ENCODE measurements at places on chromosomes 7 and 10. TPM values are rescaled to one million over a fixed set of nuclear protein-coding genes. Genes with fewer than 3 reads are reported as not detected.
A peak's percentile ranks its signal among the peaks of the same experiment; 100 is the strongest.

ARHGAP22 gene
- total RNA-seq: 21.3 TPM

CDK13 gene
- 76.8 TPM for total RNA-seq

UTF1 gene
- total RNA-seq: not detected

CALML3 gene
- total RNA-seq: not detected

GPR15LG gene
- total RNA-seq: not detected

DNA sequence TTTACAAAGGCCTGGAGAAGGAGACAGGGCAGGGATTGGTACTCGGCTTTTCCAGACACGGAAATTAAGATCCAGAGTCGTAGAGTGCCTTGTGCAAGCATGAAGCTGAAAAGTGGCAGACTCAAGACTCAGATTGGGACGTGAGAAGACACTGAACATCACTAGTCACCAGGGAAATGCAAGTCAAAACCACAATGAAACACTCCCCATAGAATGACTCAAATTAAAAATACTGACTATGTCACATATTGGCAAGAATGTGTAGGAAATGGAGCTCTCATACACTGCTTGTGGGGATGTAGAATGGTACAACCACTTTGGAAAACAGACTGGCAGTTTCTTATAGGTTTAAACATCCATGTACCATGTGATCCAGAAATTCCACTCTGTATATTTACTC is 472.0 kb downstream of the RPS24 start:
- H3K4me1 ChIP-seq: no peaks in the 10 kb centered on the region
- no peaks in the 10 kb centered on the region for H3K36me3 ChIP-seq
- H3K27me3 ChIP-seq: peaks cover 3% of the 10 kb centered on the region
- no peak overlapping the region for H3K4me3 ChIP-seq
- DNase-seq: no peak

DNA sequence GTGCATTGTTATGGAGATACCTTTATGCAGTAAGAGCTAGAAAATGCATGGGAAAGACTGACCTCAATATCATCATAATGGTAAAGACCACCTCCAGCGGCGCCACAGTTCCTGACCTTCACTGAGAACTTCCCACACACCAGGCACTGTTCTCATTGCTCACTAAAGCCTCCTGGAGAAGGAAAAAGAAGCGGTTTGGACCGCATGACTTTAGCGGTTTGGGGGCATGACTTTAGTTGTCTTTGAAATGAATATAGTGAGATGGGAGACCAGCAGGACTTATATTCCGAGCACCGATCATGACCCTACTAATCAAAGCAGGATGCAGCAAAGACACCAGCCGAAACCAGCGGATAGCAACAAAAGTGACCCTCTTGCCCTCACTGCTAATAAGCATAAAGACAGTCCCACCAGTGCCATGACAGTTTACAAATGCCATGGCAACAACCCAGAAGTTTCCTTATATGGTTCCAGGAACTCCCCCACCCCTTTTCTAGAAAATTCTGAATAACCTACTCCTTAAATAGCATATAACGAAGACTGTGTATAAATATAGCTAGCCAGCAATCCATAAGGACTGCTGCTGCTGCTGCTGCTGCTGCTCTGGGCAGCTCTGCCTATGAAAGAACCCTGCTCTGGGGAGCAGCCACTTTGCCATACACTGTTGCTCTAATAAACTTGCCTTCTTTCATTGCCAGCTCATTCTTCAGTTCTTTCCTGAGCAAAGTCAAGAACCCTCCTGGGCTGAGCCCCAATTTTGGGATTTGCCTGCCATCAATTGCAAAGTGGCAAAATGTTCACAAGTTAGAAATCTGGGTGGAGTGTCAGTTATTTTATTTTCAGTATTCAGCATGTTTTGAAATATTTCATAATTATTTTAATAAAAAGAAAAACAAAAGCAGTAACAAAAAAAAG is 694.1 kb downstream of the SUGCT start:
- no peak overlapping the region for H3K27ac ChIP-seq
- no peaks in the 10 kb centered on the region for H3K27me3 ChIP-seq
- H3K36me3 ChIP-seq: no peaks in the 10 kb centered on the region

DNA sequence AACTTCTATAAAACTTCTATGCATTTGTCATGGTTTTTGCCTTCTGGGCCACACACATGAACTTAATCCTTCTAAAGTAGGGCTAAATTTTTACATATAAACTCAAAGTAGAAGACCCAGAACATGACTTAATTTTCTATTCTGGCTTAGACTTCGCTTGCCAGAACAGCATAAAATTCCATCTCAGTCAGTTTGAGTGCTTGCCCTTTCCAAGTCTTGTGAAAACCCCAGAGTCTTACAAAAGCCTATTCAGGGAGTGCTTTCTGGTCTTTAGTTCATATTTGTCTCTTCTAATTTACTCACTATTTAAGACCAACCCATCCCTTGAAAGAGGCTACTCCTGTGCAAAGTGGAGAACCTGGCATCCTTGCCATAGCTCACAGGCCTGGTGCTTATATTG is 201.6 kb upstream of the MEOX2 start:
- H3K27me3 ChIP-seq: no peaks in the 10 kb centered on the region
- no peak overlapping the region for H3K4me3 ChIP-seq
- H3K4me1 ChIP-seq: no peaks in the 10 kb centered on the region

- H3K4me1 ChIP-seq: no peaks in the 10 kb centered on the region
- H3K27ac ChIP-seq: no peak overlapping the region
- no peaks in the 10 kb centered on the region for H3K27me3 ChIP-seq
- DNase-seq: no peak
- H3K36me3 ChIP-seq: no peaks in the 10 kb centered on the region
Observed at GRCh38 chr10:81680359-81680758, 194.6 kb upstream of the NRG3 start.

DNA sequence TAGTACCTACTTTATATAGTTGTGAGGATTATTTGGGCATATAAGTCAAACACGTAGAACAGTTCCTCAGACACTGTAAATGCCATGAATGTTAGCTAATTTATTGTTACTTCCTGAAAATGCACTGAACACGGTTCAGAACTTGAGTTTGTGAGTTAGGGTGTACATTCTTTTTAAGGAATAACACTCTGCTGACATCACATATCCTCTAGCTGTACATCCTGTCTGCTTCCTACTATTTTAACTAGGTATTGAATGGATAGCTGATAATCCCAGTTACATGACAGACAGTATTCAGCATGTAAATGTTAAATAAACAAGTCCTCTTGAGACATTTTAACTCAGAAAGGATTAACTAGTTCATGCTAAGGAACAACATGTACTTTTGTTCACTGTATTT is 16.0 kb downstream of the SAMD8 start:
- no peak overlapping the region for H3K27ac ChIP-seq
- H3K4me1 ChIP-seq: no peaks in the 10 kb centered on the region
- peaks cover 4% of the 10 kb centered on the region for H3K36me3 ChIP-seq
- no peak for DNase-seq

DNA sequence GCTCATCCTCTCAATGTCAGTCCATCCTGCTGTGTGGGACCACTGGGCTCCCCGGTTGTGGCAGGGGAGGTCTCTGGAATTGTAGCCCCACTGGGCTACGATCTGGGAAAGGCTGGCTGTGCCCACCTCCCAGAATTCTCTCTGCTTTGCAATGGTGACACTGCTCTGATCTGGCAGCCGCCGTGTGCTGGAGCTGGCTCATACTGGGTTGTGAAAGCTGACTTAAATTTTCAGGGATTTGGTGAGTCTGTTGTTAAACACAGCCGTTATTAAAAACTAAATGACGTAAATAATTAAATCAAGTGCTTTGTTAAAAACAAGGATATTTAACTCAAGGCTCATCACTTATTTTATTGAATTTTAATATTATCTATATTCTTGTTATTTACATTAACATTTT is 160.0 kb downstream of the TAX1BP1 start:
- no peak for DNase-seq
- no peaks in the 10 kb centered on the region for H3K27me3 ChIP-seq
- H3K4me3 ChIP-seq: no peak overlapping the region
- no peak overlapping the region for H3K27ac ChIP-seq
- no peaks in the 10 kb centered on the region for H3K36me3 ChIP-seq

DNA sequence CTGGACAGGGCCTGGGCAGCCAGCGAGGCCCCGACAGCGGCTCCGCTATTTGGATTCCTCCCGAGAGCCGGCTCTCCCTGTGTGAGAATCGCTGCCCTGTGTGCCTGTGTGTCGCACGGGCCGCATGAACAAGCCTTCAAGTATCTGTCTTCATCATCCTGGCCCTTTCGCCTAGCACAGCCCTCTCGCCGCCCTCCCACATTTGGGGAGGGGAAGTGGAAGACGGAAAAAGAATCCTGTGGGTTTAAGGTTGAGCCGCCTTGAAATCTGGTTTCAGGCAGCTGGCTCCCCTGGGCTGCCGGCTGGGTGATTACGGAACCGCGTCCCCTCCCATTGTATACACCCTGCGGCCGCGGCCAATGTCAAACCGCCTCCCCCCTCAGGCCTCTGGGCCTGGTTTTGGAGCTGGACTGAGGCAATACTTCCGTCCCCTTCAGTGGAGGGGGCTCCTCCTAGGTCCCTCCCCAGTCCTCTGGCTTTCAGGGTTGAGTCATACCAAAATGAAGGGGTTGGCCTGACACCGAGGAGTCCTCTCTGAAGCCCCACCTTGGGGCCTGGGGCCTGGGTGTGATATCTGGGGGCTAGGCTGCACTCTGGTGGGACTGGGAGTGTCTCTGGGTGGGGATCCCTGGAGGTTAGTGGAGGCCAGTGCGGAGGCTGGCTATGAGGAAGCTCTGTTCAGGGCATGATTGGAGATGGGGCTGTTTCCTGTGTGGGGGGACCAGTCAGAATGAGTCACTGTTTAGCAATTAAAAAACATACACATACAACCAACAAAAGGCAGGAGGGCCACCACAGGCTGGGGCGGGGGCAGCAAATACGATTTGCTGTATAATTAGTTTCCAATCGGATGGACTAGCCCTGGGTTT is 1.7 kb downstream of the TRIM8 start:
- peak overlapping the region; percentile 98 for H3K4me3 ChIP-seq
- H3K27ac ChIP-seq: peak overlapping the region; percentile 94

- H3K27me3 ChIP-seq: no peaks in the 10 kb centered on the region
- H3K4me1 ChIP-seq: no peaks in the 10 kb centered on the region
- no peak for DNase-seq
- no peak overlapping the region for H3K4me3 ChIP-seq
- H3K27ac ChIP-seq: no peak overlapping the region
Observed at GRCh38 chr7:37359662-37360444, 88.8 kb downstream of the ELMO1 start.

GRCh38 chr10:128172756-128173155 is 46.5 kb upstream of the MKI67 start:
- no peak for DNase-seq
- H3K4me3 ChIP-seq: no peak overlapping the region
- H3K27ac ChIP-seq: no peak overlapping the region
- H3K27me3 ChIP-seq: no peaks in the 10 kb centered on the region
- H3K36me3 ChIP-seq: no peaks in the 10 kb centered on the region

DNA sequence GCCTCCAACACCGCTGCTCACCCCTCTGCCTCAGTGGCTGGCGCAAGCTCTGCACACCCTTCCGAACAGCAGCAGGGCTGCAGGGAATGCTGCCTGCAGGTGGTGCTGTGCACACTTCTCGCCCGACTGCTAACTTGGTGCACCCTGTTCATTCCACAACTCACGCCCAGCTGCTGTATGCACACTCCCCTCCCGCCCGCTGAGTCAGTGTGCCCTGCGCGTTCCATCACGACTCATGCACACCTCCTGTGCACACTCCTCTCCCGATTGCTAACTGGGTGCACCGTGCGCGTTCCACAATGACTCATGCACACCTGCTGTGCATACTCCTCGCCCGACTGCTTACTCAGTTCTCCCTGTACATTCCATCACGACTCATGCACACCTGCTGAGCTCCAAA is 21.5 kb downstream of the ADARB2 start:
- no peaks in the 10 kb centered on the region for H3K36me3 ChIP-seq
- H3K27ac ChIP-seq: no peak overlapping the region
- no peaks in the 10 kb centered on the region for H3K27me3 ChIP-seq
- H3K4me3 ChIP-seq: no peak overlapping the region
- no peaks in the 10 kb centered on the region for H3K4me1 ChIP-seq

GRCh38 chr7:84236398-84236797 is 41.8 kb upstream of the SEMA3A start:
- H3K27ac ChIP-seq: peak overlapping the region; percentile 39
- no peak overlapping the region for H3K4me3 ChIP-seq
- peak; percentile 72 for DNase-seq
- H3K36me3 ChIP-seq: no peaks in the 10 kb centered on the region
- peaks cover 3% of the 10 kb centered on the region for H3K4me1 ChIP-seq

DNA sequence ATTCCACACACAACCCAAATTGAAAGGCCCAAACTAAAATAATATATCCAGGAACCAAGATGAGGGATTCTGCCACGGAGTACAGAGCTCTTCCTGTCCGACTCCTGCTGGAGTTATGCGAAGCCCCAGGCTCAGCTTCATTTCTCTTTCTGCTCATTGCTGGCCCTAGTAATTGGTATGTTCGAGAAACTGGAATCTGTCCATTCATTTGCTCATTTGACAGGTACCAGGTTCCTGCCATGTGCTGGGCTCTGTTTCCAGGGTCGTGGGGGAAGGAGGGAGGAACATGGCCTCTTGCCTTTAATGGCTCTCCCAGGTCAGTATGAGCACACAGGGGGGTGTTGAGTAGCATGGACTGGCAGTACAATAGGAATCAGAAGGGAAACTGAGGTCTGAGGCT is 179.2 kb upstream of the SHH start:
- H3K36me3 ChIP-seq: no peaks in the 10 kb centered on the region
- H3K4me1 ChIP-seq: no peaks in the 10 kb centered on the region
- no peak for DNase-seq
- no peaks in the 10 kb centered on the region for H3K27me3 ChIP-seq

GRCh38 chr7:46032942-46033341 is 111.9 kb upstream of the IGFBP3 start:
- H3K27ac ChIP-seq: no peak overlapping the region
- no peaks in the 10 kb centered on the region for H3K27me3 ChIP-seq
- no peaks in the 10 kb centered on the region for H3K36me3 ChIP-seq
- no peaks in the 10 kb centered on the region for H3K4me1 ChIP-seq
- no peak for DNase-seq
- H3K4me3 ChIP-seq: no peak overlapping the region

- H3K4me1 ChIP-seq: no peaks in the 10 kb centered on the region
- no peaks in the 10 kb centered on the region for H3K27me3 ChIP-seq
- no peaks in the 10 kb centered on the region for H3K36me3 ChIP-seq
- no peak overlapping the region for H3K27ac ChIP-seq
Observed at GRCh38 chr7:605661-606450, 86.2 kb upstream of the PDGFA start.

DNA sequence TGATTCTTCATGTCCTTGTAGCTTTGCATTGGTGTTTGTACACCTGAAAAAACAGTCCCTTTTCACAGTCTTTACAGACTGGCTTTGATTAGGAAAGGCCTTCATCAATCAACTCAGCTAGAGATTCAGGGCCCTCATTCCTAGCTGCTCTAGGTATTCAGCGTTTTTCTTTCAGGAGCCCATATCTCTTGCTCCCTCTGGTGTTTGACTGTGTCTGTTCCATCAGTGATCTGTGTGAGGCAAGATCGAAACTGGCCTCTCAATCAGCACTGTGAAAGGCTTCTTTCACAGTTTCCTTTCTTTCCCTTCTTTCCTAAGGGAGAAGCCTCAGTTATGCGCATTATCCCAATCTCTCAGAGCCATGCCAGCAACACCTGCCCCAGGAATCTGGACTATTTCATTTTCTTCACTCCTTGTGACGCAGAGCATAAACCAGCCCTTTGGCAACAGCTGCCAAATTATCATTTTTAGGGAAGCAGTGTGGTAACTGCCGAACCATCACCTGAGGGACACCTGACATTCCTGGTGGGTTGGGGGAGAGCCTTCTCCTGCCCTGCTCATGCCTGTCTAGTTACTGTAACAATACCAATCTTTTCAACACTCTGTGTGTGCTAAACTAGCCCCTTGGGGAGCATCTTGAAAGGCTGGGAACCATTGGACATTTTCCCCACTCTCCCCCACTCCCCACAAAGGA is 75.7 kb upstream of the CCDC71L start:
- peak overlapping the region; percentile 75 for H3K27ac ChIP-seq
- no peak overlapping the region for H3K4me3 ChIP-seq
- H3K4me1 ChIP-seq: peaks cover 8% of the 10 kb centered on the region
- no peaks in the 10 kb centered on the region for H3K27me3 ChIP-seq

Data from fibroblast of lung (primary cell).